Myocyte (in vitro differentiated cells): ENCODE measurements at places on chromosomes 1 and 21. TPM values are rescaled to one million over a fixed set of nuclear protein-coding genes. Genes with fewer than 3 reads are reported as not detected.

Gene GUCA2B
- total RNA-seq: not detected in 2 replicates

Gene NOS1AP
- 0.62 and 1.6 TPM in 2 replicates for total RNA-seq

Gene AADACL4
- total RNA-seq: not detected in 2 replicates

Gene PTPN22
- total RNA-seq: 1.4 and 2.0 TPM in 2 replicates

Gene PAQR6
- 1.1 and 4.1 TPM in 2 replicates for total RNA-seq

Gene KIAA0319L
- total RNA-seq: 81.1 and 81.3 TPM in 2 replicates

Gene RPS8
- 1,824 and 2,185 TPM in 2 replicates for total RNA-seq

Gene KCNJ6
- 18.3 and 19.4 TPM in 2 replicates for total RNA-seq

Gene RIPPLY3
- not detected in 2 replicates for total RNA-seq

Gene CDC7
- 1.8 and 4.0 TPM in 2 replicates for total RNA-seq

Gene PROK1
- total RNA-seq: not detected in 2 replicates

Gene ACBD6
- 59.2 and 61.0 TPM in 2 replicates for total RNA-seq

Gene CADM3
- total RNA-seq: 1.4 and 2.5 TPM in 2 replicates

Gene ZSWIM5
- total RNA-seq: 0.05 TPM in 1 of 2 replicates, not detected in the other

Gene TEDDM1
- not detected in 2 replicates for total RNA-seq

Gene EXO1
- 0.21 and 1.3 TPM in 2 replicates for total RNA-seq

Gene TFAP2E
- total RNA-seq: 0.31 TPM in 1 of 2 replicates, not detected in the other

Gene FOXD3
- total RNA-seq: 0.05 TPM in 1 of 2 replicates, not detected in the other

Gene CALML6
- 0.27 and 0.36 TPM in 2 replicates for total RNA-seq

Gene CHI3L2
- 2.3 and 3.2 TPM in 2 replicates for total RNA-seq

Gene FCRL2
- not detected in 2 replicates for total RNA-seq

Gene SLC6A17
- 0.37 and 0.47 TPM in 2 replicates for total RNA-seq
